ENCODE measurements at places on chromosomes 6 and 20.
A peak's percentile ranks its signal among the peaks of the same experiment; 100 is the strongest.

DNA sequence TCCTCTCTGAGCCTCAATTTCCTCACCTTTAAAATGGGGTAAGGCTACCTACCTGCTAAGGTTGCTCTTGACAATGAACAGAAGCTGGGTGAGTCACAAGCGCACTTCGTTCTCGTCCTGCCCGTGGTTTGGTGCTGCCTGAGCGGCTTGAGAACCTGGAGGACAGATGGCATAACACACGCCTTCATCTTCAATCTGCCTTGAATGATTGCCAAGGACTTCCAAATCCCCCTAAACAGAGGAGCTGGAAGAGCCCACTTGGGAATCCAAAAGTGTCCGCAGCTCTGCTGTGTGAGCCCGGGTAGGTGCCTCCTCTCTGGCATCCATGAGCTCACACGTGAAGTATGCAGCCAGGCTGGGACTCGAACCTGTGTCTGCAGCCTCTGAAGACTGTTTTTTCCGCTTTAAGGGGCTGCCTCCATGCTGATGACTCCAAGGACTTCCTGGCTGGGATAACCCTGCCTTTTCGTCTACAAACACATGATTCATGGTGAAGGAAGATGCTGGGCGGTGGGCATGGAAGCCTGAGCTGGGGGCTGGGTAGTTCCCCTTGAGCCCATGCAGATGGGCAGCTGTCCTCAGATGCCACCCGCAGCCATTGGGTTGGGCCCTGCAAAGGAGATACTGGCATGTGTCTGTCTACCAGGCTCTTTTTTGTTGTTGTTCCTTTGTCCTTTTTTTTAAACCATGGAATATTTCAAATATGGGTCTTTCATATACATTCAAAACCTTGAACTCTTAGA, 25.3 kb upstream of the CSNK2A1 start:
- DNase-seq, result no peak

DNA sequence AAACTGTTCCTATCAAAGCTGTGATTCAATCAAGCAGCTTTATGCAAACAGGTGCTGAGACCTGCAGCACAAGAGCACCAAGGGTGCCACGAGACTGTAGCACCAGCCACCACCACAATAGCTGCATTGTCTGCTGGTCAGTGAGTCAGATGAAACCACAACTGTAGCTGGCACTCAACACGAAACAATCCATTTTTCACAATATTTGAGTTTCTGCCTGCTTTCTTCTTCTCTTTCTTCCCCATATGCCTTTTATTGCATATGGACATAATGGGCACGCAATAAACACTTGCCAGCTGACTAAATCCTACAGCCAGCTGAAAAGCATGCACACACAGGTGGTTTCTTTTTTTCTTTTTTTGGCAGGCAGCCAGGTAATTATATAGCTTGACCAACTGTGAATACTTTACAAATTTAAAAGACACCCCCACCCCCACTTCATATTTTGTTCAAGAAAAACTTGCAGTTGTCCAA, 16.6 kb downstream of the SLC2A12 start:
- peak; percentile 89 for DNase-seq

DNA sequence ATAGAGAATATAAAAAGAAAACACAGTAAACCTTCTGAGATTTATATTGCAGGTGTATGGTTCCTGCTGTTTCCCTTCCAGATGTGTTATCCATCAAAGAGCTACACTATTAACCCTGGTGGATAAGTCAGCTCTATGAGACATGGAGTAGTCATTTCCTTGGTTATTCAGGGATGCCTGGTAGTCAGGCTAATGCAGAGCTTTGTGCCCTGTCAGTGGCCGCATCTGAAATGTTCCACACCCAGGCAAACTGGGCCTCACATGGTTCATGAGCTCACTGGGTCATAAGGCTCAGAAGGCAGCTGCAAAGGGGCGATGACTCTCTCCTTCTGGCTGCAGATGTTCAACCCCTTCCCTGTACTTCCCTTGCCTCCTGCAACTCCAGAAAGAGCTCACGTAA, 473.6 kb downstream of the EPHA7 start:
- DNase-seq, result no peak

GRCh38 chr20:34190679-34191090, 50.5 kb upstream of the ASIP start:
- peak; percentile 43 for DNase-seq

DNA sequence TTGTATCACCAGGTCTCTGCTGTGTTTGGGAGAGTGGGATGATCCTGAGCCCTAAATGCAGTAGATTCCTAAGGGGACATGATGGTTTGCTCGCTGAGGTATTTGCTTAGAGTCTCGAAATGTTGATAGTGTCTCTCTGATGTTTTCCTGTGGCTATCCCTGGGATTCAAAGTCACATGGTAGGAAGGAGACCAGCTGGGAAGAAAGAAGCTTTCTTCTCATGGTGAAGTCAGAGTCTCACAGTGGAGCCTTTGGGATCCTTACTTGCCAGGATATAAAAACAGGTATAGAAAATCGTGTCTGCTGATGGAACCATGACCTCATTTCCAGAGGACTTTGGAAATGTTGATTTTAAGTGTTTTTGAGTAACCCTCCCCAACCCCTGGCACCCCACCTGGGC, 259.3 kb upstream of the SUPT3H start:
- DNase-seq, result no peak

DNA sequence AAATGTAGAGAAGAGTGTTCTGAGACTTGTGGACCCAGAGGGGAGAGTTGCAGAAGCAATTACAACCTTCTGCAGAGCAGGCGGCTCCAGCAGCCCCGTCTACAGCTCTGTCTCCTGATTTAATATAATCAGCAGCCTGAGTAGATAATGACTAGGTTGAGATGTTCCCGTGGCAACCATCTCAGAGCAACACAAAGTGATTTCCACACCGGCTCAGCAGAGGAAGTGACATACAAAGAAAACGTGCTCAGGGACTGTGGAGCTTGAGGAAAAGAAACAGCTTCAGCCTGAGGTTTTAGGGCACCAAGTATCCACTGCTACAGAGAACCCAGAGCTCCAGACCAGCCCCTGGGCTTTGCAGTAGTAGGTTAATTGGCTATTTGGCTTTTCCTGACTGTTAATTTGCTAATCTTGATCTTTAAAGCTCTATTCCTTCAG, 136.4 kb downstream of the MTFR2 start:
- DNase-seq, result peak; percentile 99

GRCh38 chr6:81696524-81696923, 56.0 kb downstream of the TENT5A start:
- peak; percentile 21 for DNase-seq

- DNase-seq, result no peak
Observed at GRCh38 chr6:108001696-108002231, 43.8 kb upstream of the SEC63 start.

- no peak for DNase-seq
Observed at GRCh38 chr20:23569570-23569969, 1.3 kb upstream of the CST9L start.

DNA sequence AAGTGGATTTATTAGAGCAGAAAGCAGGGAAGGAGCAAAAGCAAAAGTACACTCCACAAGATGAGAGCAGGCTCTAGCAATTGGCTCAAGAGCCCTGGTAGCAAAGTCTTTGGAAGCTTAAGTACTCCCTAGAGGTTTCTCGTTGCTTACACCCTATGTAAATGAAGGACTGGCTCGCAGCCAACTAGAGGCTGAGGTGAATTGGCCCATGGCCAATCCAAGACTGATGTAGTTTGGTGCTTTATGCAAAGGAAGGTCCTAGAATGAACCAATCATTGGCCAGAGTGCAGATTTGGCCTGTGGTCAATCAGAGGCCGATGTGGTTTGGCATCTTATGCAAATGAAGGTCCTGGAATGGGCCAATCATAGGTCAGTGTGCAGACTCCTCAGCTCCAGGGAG, 191.3 kb upstream of the ARID1B start:
- no peak for DNase-seq

GRCh38 chr6:17984812-17985670, 2.4 kb downstream of the KIF13A start:
- DNase-seq, result no peak

DNA sequence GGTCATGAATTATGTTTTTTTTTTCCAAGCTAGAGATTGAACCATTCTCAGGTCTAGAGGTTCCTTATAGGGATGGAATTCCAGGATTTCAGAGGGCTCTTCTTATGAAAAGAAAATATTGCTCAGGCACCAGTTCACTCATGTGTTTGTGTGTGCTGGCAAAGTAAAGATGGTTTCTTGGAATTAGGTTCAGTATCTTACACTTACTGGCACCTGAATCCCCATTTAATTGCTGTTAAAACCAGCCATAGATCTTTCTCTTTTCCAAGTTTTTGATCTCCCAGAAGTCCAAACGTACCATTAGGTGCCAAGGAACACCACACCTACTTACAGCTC, 508.4 kb downstream of the CDH26 start:
- DNase-seq, result no peak

- DNase-seq, result no peak
Observed at GRCh38 chr6:137919837-137920730, 53.0 kb downstream of the TNFAIP3 start.

GRCh38 chr6:128311944-128312570, 208.3 kb downstream of the PTPRK start:
- no peak for DNase-seq

GRCh38 chr20:33850159-33850558, 39.0 kb downstream of the CHMP4B start:
- no peak for DNase-seq

DNA sequence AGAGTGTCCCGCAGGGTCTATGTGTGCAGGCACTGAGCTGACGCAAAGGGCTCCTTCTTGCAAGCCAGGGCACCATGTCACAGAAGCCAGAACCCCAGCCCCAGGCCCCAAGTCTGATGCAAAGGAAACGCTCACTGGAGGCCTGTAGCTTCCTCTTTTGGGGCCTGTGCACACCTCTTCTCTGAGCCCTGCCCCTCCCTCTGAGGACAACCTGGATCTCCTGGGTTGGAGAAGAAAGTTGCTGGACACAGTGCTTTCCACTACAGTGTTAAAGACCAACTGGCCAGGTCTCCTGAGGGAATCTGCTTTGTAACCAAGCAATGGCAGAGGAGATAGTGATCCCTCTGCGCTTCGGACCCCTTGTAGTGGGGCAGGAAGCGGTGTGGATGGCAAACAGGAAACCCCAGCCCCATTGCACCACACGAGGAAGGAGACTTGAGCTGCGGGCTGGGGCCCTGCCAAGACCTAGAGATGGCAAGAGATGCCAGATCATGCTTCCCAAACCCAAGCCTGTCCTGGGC, 90.0 kb downstream of the PRND start:
- no peak for DNase-seq

- no peak for DNase-seq
Observed at GRCh38 chr6:159252955-159253508, 83.8 kb downstream of the FNDC1 start.

DNA sequence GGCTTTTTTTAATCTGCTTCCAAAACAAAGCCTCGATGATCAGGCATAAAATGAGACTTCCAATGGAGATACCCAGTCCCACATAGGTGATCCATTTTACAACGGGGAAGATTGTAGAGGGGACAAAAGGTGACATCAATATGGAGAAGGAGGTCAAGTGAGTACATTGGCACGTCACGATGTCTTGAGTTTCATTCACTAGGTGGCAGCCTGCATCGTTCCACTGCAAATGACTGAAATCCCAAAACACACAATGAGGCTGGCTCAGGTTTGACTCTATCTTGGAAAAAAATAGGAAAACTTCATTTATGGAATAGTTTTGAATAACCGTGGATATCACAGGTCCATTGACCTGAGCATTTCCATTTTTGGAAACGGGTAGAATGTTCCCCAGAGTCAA, 32.5 kb downstream of the ADGRF1 start:
- DNase-seq, result no peak

DNA sequence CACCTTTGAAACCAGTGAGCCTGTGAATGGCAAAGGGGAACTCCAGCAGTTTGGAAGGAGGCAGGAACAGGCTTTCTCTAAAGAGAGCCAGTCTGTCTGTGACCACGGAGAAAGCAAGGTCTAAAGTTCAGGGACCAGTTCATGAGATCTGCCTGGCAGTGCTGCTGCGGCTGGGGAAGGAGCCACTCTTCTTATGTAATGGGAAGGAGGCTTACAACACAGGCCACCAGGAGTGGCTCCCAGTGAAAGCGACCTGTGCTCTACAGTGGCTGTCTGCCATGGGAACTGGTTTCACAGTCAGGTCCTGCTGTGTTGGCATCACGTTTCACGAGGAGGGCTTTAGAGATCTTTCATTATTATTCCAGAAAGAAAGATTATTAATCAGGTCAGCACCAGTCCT, 291.9 kb upstream of the PRDM1 start:
- DNase-seq, result no peak

DNA sequence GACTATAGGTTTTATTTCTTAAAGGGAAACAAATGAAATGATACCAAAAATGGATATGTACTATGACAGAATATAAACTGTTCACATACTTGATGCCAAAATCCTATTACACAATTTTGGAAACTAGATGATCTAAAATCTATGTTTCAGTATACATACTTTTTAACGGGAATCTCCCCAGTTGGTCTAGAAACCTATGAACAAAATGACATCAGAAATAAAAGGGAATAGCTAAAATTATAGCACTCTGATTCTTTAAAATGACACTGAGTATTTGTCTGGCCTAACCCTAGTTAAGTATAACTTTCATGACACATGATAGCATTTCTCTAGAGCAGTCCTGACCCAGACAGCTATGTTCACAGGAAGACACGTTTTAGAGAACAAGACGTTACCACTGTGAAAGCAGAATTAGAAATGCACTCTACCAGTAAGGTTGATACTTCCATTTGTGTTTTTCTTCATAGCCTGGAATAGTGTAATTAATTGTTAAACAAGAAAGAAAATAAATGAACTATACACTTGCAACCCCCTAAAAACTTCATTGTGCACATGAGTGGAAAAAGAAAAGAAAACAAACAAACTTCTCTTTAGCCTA, 3.3 kb downstream of the OSER1 start:
- DNase-seq, result no peak

GRCh38 chr6:88072462-88072861, 24.8 kb downstream of the SPACA1 start:
- DNase-seq, result no peak

GRCh38 chr6:34272013-34272926, 23.5 kb upstream of the SMIM29 start:
- DNase-seq, result no peak

DNA sequence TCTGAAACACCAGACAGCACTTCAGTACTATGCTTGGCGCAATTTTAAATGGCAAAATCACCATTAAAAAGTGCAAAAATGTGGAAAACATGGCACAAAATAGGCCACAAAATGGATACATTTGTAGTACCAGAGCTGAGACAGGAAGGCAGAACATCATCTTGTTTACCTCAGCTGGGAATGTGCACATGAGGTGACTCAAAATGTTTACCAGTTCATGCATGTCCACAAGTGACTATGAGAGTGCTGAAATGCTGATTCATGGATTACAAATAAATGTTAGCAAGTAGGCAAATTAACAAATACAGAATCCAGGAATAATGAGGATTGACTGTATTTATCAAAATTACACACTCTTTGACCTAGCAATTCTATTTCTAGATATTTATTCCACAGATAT, 201.6 kb downstream of the ISM1 start:
- no peak for DNase-seq

GRCh38 chr20:539848-540247, 3.7 kb downstream of the CSNK2A1 start:
- DNase-seq, result no peak

- DNase-seq, result no peak
Observed at GRCh38 chr6:83605517-83605916, 93.2 kb downstream of the PRSS35 start.
